Activated CD4-positive, alpha-beta T cell treated with anti-CD3 and anti-CD28 coated beads, Interleukin-2, amount 10 ng/mL, durations not matched to agents 24 days and 14 days (primary cell): ENCODE measurements at places on chromosomes 5 and 9. TPM values are rescaled to one million over a fixed set of nuclear protein-coding genes. Genes with fewer than 3 reads are reported as not detected.

The ARID3C gene
- total RNA-seq: 0.14 TPM in 1 of 2 replicates, not detected in the other

The FGF10 gene
- total RNA-seq: not detected in 2 replicates

The NXNL2 gene
- not detected in 2 replicates for total RNA-seq

The CENPK gene
- 87.8 and 88.8 TPM in 2 replicates for total RNA-seq

The LCP2 gene
- 278 and 283 TPM in 2 replicates for total RNA-seq

The C9orf153 gene
- 0.33 and 0.45 TPM in 2 replicates for total RNA-seq

GRCh38 chr5:73633060-73633459, 7.1 kb downstream of the ARHGEF28 start:
- DNase-seq: no peak

GRCh38 chr5:179304466-179304865, 40.8 kb downstream of the ADAMTS2 start:
- no peak for DNase-seq

- no peak for DNase-seq
These were observed 17.7 kb downstream of the MARVELD2 start for GRCh38 chr5:69432412-69433206.

DNA sequence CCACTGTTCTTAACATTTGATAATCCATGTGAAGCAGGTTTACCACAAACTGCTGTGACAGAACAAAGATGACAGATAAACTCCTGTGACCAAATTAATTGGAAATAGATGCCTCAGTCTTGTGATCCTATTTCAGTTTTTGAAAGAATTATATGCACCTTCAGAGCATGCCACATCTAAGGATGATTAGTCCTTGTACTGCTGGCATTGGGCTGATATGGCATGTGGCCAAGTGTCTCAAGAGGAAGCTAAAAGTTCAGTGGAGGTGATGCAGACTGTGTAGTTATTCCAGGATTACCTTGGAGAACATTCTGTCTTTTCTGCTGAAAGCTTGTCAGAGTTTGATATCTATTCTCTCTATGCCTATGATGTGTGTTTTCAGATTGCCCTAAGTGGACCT, 314.4 kb upstream of the EFNA5 start:
- no peak for DNase-seq

DNA sequence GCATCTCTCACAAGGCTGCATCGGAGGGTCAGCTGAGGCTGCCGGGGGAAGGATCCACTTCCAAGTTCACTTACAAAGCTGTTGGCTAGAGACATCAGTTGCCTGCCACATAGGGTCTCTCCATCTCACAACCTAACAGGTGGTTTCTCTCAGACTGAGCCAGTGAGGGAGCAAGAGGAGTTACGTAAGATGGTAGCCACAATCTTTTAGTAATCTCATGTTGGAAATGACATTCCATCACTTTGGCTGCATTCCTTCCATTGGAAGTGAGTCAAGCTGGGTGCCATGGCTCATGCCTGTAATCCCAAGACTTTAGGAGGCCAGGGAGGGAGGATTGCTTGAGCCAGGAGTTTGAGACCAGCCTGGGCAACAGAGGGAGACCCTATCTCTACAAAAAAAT, 7.4 kb upstream of the GRK6 start:
- DNase-seq: no peak
